ENCODE measurements at places on chromosomes 6 and 20.
A peak's percentile ranks its signal among the peaks of the same experiment; 100 is the strongest.

DNA sequence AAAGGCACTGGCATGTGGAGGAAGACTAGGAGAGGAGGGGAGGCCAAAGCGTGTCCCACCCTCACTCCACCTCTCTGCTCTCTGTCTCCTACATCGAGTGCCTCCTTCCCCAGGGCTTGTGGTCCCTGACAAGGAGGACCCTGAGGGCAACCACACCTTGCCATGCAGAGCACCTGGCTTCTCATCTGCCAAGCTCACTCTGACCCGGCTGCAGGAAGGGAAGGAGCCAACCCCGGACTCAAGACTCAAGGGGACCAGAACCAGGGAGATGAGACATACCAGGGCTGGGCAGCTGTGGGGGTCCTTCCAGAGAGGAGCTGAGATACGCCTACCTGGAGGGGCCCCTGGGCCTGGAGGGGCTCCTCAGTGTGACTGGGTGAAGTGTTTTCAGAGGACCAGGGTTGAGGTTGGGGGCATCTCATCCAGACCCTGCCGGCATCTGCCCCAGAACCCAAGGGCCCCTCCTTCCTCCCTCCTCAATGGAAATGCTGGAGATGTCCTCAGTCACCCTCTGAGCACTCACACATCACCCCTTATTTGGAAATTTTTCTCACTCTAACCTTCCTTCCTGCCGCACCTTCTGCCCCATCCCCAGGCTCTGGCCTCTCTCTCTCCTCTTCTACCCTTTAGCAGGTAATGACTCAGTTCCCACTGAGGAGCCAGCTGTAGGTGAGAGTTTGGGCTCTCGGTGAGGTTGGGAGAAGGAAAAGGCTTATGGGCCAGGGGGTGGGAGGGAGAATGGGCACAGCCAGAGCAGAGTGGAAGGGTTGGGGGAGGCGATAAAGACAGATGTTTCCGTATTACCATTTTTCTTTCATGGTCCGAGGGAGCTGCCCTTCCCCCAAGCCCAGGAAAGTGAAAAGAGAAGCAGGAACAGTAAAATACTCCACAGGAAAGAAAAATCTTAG, 32.0 kb upstream of the POU5F1 start:
- DNase-seq = no peak

DNA sequence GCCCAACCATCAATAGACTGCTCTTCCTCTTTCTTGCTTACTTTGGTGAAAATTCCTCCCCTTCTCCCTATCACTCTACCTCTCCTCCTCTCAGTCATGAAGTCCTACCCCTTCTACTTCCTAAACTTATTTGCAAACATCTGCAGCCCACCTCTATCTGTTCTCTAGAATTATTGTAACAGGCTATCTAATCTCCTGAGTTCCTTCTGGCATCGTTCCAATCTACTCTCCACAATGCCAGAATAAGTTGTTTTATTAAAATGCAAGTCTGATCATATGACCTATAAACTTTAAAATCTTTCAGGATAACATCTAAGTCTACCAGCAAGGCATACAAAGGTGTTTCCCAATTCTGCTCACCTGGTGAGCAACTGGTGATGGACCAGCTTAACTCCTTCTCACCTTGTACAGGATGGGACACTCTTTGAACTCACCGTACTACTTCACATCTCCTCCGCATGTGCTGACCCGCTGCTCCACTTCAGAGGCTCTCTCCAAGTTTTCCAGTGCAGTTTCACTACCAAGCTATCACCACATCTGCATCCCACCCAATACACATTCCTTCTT, 7.9 kb downstream of the CD164 start:
- DNase-seq = no peak

GRCh38 chr6:17635568-17635967, 35.5 kb downstream of the FAM8A1 start:
- no peak for DNase-seq

GRCh38 chr6:105714846-105715245, 312.0 kb upstream of the PREP start:
- DNase-seq = no peak

- DNase-seq = no peak
Measured at GRCh38 chr20:52171025-52171424, 20.6 kb downstream of the ZFP64 start.

GRCh38 chr6:37052027-37052628, 46.7 kb downstream of the FGD2 start:
- DNase-seq = no peak

GRCh38 chr6:15473741-15474161, 189.1 kb downstream of the DTNBP1 start:
- no peak for DNase-seq

GRCh38 chr6:89009624-89010059, 46.2 kb upstream of the RNGTT start:
- DNase-seq = no peak

DNA sequence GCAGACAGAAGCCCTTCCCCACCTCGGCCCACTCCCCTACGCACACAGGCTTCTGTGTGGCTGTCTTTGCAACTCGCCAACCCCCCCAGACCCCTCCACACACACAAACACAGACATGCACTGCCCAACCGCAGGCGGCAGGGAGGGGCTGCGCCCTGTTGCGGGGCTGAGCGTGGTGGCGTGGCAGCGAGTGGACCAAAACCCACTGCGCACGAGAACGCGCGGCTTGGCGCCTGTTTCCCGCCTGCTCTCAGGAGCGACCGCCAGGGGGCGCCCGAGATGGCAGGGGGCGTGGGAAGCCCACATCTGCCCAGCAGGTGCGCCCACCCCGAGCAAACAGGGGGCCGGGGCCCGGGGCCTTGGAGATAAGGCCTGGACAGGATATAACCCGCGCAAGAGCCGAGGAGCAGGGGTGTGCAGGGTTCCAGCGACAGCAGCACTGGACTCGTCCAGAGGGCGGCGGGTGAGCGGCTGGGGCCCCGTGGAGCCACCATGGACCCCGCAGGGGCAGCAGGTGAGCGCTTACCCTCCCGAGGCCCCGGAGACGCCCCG, at the start of gene RBPJL:
Gene RBPJL, plus strand, starts transcription at position 410 of the 552 bp plus-strand sequence. Its CDS starts 83 bp downstream, at position 493.
- DNase-seq = no peak

DNA sequence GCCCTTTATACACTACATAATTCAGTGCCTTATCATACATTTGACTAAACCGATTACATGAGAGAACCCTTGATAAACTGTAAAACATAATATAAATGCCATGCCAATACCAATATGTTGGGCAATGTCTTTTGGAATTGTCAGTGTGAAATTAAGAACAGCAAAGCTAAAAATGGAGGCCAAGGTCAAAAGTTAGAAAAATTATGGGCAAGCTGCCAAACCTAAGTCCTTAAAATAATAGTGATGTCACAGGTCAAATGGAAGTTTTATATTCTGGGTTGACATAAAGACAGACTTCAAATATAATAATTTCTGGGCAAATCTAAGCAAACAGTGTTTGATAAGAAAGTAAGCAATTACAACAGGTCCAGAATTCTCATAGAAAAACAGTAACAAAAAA, 696.7 kb downstream of the RNF144B start:
- DNase-seq = no peak

DNA sequence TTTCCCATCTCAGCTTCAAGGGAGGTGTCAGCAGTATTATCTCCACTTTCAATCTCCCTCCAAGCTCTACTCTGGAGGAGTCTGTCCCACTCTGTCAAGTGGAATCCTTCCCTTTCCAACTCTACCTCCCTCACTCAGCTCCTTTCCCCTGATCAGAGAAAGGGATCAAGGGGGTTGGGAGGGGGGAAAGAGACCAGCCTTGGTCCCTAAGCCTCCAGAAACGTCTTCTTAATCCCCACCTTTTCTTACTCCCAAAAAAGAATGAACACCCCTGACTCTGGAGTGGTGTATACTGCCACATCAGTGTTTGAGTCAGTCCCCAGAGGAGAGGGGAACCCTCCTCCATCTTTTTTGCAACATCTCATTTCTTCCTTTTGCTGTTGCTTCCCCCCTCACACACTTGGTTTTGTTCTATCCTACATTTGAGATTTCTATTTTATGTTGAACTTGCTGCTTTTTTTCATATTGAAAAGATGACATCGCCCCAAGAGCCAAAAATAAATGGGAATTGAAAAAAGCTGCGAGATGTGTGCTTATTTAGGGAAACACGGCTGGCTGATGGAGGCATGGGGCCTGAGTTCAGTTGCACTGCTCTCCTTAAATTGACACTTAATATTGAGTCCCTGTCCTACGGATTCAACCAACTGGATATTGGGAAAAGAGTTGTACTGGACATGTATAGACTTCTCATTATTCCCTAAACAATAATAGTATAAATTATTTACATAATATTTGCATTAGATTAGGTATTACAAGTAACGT, 4.9 kb downstream of the TUBB start:
- no peak for DNase-seq

GRCh38 chr20:32333988-32334885, 23.9 kb upstream of the ASXL1 start:
- no peak for DNase-seq

DNA sequence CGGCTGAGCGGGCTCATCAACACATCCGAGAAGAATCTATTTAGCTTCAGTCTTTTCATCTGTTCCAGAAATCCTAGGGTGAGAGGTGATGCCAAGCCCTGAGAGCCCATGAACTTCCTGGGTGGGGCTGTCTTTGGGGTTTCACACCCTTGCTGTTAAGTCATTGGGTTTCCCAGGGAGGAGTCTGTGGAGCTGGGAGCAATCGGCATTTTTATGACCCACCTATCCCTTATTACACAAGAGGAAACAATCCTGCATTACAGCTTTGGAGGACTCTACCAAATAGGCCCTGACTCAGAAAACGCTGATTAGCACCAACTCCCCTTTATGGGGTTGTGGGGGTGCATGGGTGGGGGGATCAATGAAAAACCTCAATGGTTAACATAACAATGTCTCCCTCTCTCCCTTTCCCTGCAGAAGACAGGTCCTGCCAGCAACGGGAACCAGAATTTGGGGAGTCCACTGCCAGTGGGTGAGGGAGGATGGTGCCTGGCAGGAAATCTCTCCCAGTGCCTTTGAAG, 46.3 kb downstream of the EZR start:
- no peak for DNase-seq

- DNase-seq = peak; percentile 38
Measured at GRCh38 chr6:17705778-17706579, 746 bp downstream of the NUP153 start.

DNA sequence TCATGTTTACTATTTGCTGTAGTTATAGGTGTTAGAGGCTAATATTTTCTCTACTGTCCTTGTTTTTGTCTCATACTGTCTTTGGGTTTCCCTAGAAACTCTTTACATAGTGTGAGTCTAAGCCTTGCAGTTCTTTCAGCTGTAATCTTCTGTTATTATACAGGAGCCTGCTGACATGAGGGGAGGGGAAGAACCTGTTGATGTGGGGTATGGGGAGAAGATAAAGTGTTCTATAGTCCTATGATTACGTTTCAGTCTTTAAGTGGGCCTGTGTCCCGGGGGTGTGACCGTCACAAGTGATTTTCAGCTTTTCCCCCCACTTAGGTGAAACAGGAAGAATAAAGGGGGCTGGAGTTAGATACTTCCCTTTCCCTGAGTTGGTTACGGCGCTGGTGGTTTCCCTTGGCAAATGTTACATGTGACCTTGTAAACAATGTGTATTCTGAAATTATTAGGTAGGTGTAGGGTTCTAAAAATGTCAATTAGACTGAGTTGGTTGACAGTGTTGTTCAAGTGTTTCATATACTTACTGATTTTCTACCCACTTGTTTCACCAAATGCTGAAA, 41.3 kb downstream of the REV3L start:
- no peak for DNase-seq

GRCh38 chr20:23776067-23776771, 25.5 kb upstream of the CST1 start:
- DNase-seq = peak; percentile 8

DNA sequence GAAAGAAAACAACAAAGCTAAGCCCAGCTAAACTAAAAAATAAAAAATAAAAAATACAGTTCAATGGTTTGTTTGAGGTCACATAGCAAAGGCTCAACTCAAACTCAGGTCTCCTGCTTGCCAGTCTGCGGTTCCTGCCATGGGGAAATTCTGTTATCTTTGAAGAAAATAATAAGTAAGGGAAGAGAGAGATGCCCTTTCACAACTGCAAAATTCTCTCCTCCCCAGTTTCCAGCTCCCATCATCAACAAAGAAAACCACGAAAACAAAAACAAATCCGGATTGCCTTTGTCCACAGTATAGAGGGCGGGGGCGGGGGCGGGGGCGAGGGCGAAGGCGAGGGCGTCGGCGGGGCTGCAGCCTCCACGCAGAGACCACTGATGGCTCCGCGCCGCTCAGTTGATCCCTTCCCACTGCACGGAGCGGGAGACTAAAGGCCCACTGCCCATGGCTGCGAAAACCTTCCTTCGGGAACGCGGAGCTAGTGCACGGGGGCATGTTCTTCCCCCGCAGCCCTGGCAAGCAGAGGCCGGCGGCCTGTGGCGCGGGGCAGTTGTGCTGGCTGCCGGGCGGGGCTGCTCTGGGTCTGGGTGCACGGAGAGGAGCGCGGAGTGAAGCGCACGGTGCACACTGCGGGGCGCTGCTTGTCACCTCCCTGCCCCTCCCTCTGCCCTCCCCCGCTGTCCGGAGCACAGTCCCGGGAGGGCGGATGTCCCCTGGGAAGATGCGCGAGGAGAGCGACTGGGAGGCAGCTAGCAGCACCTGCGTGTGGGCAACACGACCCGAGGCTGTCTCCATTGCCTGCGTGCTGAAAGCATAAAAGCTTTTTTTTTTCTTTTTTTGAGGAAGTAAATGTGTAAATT, 54.1 kb upstream of the TPD52L1 start:
- peak; percentile 7 for DNase-seq

DNA sequence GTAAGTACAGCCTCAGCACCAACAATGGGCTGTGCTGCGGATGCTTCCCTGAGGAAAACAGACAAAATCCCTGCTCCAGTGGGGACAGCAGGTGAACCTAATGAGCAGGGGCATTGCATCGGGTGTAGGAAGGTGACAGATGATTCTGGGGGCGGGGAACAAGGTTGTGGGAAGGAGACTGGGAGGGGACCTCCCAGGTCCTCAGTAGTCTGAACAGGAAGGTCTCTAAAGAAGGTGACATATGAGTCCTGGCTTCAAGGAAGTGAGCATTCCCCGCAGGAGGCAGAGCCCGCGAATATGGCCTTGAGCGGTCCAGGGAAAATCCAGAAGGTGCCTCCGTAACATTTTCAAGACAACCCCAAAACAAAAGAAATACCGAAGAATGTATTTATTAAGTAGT, 19.4 kb downstream of the ULBP1 start:
- DNase-seq = no peak

- no peak for DNase-seq
Measured at GRCh38 chr20:62977613-62978560, 25.4 kb downstream of the SLC17A9 start.

GRCh38 chr6:41505122-41506049, 40.8 kb upstream of the FOXP4 start:
- no peak for DNase-seq

DNA sequence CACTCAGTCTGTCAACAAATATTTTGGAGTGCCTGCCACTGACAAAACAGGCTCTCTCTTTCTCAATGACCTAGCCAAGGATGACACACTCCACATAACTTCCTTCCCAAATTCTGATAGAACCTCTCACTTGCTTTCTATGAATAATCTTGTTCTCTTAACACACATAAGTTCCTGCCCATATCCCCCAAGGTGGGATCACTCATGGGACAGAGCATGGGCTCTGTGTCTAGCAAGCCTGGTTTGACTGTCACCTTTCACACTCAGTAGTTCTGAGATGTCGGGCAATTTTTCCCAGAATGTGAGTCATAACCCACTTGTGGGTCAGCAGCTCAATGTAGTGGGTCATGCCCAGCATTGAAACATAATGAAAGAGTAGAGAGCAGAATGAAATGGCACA, 78.1 kb downstream of the LRFN2 start:
- DNase-seq = no peak
